HL-60 (cell line): ENCODE measurements at places on chromosomes 16 and 17.

GRCh38 chr16:72935896-72936295 lies 112.0 kb downstream of the ZFHX3 start:
- DNase-seq, result no peak

DNA sequence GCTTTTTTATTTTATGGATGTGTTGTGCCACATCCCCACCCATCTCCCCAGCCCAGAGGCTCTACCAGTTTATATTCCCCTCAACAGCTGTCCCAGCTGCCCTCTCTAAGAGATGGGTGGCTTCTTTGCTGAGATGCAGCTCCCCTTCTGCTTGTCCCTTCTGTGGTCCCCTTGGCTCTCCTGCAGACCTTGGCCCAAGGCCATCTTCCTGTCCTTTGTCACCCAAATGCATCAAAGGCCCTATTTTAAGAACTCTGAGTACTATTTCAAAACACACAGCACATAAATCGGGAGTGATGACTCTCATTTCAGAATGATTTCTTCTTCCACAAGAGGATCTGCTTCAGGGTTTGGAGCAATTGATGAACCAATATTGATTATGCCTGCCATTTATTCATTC lies 85.3 kb downstream of the SPACA3 start:
- DNase-seq, result no peak

DNA sequence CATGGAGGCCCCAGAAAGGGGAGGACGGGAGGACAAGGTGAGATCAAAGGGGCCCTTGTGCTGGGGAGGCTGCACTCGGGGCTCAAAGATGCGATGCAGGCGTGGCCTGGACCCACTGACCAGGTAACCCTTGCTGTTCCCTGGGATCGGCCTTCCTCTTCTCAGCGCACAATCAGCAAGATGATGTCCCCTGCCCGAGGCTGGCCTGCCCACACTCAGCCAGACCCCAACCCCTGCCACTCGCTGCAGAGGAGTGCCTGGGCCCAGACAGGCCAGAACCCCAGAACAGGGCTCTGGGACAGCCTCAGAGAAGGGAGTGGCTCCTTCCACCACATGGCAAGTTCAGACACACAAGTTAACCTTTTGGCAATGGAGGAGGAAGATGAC lies 14.8 kb downstream of the KIFC3 start:
- no peak for DNase-seq

DNA sequence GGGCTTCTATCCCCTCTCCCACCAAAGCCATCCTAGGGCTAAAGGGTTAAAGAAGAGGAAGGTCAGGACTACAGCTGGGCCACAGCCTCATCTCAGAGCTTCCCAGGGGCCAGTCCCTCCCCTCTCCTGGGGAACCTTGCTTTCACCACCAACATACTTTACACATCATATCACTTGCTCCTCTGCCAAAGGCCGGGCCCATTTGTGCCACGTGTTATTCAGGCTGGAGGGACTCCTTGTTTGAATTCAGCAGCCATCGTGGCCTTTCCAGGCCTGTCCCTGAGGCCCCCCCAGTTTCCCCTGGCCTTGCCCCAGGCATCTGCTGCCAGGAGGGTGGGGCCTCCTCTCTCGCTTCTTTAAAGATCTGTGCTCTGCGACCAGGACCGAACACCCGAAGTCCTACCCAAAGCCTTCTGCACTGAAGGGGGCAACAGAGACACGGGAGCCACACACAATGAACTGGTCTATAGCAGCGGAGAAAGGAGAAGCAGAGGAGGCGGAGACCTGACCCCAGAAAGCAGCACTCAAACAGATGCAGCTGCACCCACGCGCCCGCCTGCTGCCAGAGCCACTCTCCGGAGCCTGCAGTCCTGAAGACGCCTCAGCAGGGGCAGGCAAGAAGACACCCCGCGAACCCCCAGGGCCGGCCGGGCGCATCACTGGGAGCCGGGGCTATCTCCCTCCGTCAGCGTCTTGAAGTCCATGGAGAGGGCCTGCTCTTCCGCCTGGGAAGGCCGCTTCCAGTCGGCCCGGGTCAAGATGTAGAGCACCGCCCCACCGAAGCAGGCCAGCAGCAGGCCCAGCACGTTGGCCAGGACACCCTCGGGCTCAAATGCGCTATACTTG lies 12.1 kb downstream of the CYB561 start:
- no peak for DNase-seq

GRCh38 chr17:76690596-76691280 lies 20.0 kb downstream of the MXRA7 start:
- no peak for DNase-seq

DNA sequence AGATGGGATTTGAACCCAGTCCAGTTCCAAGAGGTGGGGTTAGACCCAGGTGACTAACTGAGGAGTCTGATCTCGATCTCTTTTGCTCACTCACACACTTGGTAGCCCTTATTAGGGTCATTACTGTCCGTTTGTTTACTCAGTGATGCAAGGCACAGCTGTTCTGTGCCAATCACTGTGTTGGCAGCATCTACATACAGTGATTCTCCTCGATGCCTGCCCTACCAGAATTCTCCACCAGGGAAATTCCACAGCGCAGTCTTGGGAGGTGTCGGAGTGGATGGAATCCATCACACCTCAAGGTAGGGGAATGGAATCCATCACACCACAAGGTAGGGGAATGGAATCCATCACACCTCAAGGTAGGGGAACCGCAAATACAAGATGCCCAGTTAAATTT lies 279.6 kb downstream of the MAF start:
- no peak for DNase-seq

- DNase-seq, result no peak
Observed at GRCh38 chr16:74931445-74931844, 53.5 kb downstream of the WDR59 start.

- DNase-seq, result no peak
Observed at GRCh38 chr16:8137606-8138005, 452.7 kb downstream of the TMEM114 start.

- no peak for DNase-seq
Observed at GRCh38 chr17:11031787-11032186, 193.9 kb upstream of the PIRT start.

GRCh38 chr17:30964876-30965275 lies 6.0 kb upstream of the RNF135 start:
- no peak for DNase-seq

DNA sequence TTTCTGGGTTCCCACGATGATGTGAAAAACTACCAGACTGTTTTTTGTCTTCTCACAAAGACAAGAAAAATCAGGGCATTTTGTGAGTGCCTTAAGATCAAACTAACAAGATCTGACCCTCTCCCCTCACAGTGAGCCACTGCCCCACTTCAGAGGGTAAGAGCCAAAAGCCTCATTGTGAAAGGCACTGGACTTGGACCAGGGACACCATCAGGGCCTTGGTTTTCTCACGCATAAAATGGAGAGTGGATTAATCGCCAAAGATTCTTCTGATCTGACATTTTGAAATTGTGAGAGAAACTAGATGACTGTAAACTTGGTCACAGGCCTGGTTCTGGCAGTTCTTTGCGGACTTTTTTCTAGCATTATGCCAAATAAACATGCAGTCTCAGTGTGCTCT lies 21.0 kb upstream of the ENDOV start:
- DNase-seq, result no peak

GRCh38 chr16:75246504-75247205 lies 4.8 kb downstream of the BCAR1 start:
- DNase-seq, result no peak

GRCh38 chr16:30744183-30744582 lies 4.0 kb upstream of the PHKG2 start:
- no peak for DNase-seq

DNA sequence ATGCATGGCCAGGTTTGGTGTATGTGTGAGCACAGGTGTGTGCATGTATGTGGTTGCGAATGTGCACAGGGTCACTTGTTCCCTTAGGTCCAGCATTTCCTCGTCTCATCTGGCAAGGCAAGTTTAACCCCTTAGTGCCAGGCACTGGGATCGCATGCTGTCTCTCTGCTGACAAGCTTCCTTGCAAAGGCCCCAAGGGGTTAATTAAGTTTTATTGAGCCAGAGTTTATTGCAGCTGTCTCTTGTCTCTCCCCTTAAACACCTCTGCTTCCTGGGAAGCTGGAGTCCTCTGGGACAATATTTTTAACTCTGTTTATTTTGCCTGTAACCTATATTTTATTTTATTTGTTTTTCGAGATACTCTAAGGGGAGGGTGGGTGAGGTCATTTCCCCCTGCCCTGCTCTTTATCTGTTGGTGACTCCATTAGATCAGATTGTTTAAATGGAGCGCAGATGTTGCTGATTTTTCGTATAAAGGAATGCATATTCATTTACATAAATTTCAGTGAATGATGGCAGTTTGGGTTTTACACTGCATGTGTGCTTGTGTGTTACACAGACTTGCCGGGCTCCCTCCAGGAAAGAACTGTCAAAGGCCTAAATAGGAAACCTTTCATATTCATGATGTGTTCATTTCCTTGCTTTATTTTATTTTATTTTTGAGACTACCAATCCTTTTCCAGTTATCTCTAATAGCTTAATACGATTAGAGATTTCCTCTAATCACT lies 99.7 kb downstream of the CBLN1 start:
- no peak for DNase-seq

DNA sequence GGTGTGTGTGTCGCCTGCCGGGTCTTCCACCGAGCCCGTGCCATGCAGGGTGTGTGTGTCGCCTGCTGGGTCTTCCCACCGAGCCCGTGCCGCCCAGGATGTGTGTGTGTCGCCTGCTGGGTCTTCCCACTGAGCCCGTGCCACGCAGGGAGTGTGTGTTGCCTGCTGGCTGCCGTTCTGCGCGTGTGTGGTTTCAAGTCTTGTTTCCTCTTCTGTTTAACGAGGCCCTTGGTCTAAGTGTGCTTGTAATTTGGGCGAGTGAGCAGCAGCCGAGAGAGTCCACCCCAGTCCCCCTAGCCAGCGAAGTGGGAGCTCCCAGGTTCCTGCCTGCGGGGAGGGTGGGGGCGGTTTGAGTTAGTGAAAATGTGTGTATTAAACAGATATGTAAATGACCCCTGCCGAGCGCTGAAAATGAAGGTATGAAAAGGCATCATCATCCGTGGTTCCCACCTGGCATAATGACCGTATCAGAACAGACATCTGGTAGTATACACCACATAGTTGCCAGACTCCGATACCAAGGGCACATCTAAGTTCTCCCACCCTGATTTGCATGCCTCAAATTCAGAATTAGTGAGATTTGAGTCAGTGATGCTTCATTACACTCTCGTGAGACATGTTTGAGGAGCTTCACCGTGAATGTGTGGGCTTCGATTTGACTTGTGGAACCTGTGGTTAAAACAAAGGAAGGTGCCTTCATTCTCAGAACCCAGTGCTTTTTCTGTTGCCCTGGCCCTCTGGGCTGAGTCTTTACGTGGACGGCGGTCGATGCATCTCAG lies 114.5 kb upstream of the CHMP6 start:
- DNase-seq, result no peak

- DNase-seq, result no peak
Observed at GRCh38 chr17:69947027-69947759, 127.8 kb upstream of the KCNJ16 start.

- peak; percentile 54 for DNase-seq
Observed at GRCh38 chr17:78125138-78125913, 3.2 kb downstream of the TMC6 start.

DNA sequence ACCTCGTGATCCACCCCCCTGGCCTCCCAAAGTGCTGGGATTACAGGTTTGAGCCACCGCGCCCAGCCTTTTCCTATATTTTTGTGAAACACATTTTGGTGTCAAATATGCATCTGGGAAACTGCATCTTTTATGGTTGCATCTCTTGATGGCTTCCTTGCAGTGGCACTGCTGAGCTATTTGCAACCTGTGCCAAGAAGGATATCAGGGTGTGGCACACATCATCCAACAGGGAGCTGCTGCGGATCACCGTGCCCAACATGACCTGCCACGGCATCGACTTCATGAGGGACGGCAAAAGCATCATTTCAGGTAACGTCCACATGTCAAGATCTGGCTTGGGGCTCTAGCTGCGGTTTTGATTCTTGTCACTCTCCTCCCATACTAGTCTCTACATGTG lies 16.8 kb upstream of the USP43 start:
- no peak for DNase-seq

DNA sequence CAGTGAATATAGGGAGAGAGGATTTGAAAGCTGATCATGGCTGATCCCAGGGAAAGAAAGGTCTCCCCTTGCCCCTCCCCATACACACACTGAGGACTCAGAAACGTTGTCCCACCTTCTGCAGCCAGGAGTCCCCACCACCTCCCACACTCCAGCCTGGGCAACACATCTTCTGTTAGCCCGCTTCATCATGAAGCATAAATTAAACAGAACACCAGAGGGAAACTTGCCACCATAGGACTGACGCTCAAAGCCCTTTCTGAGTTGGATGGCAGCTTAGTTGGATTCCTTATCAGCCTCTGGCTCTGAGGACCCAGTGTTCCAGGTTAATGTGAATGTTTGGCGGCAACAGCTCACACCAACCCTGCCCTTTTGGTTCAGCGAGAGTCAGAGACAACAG lies 33.9 kb downstream of the ARHGAP27 start:
- DNase-seq, result no peak

DNA sequence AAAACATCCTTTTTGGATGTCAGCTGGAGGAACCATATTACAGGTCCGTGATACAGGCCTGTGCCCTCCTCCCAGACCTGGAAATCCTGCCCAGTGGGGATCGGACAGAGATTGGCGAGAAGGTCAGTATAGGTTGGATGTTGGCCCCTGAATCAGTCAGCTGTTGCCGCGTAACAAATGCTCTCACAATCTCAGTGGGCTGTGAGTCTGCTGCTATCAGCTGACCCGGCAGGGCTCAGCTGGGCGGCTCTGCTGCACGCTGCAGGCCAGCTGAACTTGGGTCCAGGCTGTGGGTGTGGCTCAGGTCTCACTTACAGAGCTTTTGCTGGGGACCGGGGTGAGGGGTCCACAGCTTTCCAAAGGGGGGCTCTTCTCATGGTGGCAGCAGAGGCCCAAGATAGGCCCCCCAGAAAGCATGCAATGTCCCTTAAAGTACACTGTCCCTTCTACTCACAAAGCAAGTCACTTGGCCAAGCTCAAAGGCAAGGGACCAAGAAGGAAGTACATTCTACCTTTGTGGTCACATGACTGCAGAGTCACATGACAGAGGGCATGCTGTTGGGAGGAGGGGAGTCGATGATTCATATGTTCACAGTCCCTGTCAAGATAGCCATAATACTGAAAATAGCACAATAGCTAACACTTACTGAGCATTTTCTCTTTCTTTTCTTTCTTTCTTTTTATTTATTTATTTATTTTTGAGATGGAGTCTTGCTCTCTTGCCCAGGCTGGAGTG lies 134.2 kb downstream of the ABCC1 start:
- DNase-seq, result peak; percentile 71

- DNase-seq, result no peak
Observed at GRCh38 chr17:67682196-67682595, 35.5 kb upstream of the NOL11 start.

- DNase-seq, result no peak
Observed at GRCh38 chr17:27554152-27554551, 76.8 kb upstream of the LGALS9 start.
